ENCODE measurements at places on chromosomes 7 and 10.
A peak's percentile ranks its signal among the peaks of the same experiment; 100 is the strongest.

GRCh38 chr7:158828133-158829020 lies 932 bp downstream of the ESYT2 start:
- peak; percentile 16 for ATAC-seq

DNA sequence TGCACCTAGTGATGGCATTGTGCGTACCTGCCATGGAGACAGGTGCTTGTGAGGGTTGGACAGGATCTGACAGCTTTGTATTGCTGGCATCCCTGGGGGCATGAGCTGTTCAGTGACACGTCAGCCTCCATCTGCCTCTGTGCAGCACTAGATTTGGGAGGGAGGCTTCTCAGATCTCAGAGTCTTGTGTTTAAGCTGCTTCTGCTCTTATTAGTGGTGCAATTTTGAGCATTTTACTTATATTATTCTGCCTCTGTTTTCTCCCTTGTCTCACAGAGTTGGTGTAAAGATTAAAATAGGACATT lies 5.1 kb downstream of the ARHGAP22 start:
- no peak for ATAC-seq

- ATAC-seq: peak; percentile 73
Observed at GRCh38 chr10:43905512-43906236, 257.0 kb upstream of the ZNF32 start.

- ATAC-seq: no peak
Observed at GRCh38 chr10:78903341-78903940, 165.3 kb upstream of the ZMIZ1 start.

DNA sequence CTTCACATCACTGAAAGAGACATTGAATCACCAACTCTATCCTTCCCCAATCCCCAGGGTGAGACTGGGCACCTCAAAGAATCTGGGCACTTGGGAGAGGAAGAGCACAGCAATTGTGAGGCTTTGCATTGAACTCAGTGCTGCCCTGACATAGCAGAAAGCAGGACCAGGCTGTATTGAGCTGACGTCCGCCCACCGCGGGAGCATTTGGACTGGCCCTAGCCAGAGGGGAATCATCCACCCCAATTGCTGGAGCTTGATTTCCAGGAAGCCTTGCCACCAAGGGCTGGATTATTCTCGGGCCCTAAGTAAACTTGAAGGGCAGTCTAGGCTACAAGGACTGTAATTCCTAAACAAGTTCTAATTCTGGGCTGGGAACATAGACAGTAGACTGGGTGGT lies 416.3 kb upstream of the PHF14 start:
- no peak for ATAC-seq

GRCh38 chr7:70647801-70648498 lies 484.0 kb upstream of the GALNT17 start:
- ATAC-seq: peak; percentile 52

DNA sequence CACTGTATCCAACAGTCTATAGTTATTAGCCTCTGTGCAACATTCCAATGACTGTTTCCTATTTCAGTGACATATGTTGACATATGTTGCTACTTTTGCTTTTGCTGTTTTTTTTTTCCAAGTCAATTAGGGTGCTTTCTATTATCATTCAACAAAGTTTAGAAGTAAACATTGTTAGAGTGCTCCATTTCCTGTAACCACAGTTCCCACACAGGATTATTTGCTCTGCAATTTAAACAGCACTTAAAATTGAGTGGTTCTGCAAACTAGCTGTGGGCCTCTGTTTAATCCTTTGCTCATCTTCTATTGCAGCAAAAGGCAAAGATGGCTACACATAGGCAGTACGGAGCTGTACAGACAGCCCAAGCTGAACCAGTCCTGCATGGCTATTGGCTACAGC lies 46.5 kb upstream of the PTN start:
- ATAC-seq: no peak

GRCh38 chr7:106840342-106840741 lies 24.7 kb upstream of the PIK3CG start:
- ATAC-seq: peak; percentile 88

GRCh38 chr7:1978656-1979590 lies 253.8 kb downstream of the MAD1L1 start:
- ATAC-seq: no peak

GRCh38 chr10:70829543-70829942 lies 13.8 kb downstream of the SGPL1 start:
- no peak for ATAC-seq

DNA sequence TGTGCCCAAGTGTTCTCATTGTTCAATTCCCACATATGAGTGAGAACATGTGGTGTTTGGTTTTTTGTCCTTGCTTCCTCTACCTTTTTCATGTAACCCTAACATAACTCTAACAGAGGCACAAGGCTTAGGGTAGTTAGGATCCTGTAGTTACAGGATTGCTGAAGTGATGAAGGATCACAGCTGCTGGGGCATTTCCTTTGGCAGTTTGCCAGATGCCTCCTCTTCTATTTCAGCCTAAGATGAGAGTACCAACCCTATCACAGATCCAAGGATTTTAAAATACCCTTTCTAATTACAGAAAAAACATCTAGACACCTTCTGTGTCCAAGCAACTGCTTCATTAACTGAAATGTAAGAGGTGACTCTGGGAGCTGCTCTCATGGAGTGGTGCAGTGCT lies 141.7 kb upstream of the COL1A2 start:
- no peak for ATAC-seq

- ATAC-seq: no peak
Observed at GRCh38 chr10:111516144-111516543, 439.3 kb downstream of the ADRA2A start.

DNA sequence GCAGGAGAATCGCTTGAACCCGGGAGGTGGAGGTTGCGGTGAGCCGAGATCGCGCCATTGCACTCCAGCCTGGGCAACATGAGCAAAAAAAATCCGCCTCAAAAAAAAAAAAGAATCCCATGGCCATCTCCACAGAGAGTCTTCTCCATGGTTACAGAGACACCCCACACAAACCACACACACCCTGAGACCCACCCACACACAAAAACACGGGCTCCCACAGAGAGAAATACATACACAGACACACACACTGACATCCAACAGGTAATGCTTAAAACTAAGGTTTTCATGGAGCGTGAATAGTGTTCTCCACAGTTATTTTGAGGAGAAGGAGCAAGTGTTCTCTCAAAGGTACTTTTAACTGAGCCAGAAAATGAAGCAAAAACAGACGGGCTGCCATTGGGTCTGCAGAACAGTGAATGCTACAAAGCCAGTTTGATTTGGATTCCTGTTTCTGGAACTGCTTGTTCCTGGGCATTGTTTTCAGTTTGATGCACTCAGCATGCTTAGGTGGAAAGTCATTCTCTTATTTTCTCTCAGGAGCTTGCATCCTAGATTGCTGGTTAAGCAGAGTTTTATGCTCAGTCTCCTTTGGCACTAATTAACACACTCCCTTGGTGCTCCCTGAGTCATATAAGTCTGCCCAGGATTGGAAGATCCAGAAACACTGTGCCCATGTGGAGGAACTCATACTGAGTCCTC lies 15.4 kb downstream of the AHCYL2 start:
- no peak for ATAC-seq

DNA sequence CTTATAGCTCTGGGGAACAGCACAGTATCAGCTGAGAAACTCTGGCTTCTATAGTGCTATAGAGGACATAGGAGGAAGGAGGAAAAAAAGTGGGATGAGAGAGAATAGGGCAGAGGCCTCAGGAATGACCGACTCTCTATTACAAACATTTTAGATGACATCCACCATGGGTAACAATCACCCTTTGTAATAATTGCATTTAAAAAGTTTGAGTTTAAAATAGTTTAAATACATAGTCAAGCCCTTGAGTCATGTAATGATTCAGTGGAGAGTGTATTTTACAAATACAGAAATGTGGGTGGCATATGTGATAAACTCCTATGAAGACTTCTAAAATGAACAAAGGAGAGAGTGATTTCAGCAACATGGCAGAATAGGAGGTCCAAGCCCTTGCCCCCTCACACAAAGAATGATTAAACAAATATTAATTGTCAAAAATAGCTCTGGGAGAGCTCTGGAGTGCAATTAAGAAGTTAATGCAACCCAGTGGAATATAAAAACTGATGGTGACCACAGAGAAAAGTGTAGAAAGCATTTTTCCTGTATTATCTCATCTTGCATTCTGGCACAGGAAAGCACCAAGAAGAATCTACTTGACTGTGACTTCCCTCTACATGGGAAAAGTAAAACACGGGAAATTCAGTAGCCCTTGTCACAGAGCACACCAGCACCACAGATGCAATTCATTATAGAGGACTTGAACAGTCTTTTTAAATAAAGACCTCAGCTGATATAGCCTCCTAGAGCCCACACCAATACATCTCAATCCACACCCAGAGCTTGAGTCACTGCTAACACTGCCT lies 569.0 kb upstream of the SORCS1 start:
- no peak for ATAC-seq

- peak; percentile 37 for ATAC-seq
Observed at GRCh38 chr7:45564485-45564884, 9.7 kb upstream of the ADCY1 start.

- ATAC-seq: no peak
Observed at GRCh38 chr7:1176891-1177373, 16.9 kb upstream of the ZFAND2A start.

DNA sequence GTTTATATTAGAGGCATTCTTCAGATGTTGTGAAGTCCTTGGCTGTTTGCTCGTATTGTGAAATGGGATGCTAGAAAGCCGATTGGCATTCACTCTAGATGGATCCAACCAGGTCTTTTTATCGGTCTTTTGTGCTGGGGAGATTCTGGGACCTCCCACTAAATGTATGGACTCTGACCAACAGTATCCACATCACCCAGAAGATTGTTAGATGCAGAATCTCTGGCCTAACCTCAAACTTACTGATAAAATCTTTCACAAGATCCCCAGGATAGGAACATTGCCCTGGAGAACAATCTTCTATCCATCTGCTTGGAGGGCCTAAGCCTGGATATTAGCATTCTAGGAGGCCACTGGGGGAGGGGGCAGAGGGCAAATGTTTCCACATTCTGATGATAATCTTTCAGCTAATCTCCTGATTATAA lies 160.9 kb downstream of the PLXDC2 start:
- no peak for ATAC-seq

GRCh38 chr7:106183952-106184351 lies 71.8 kb upstream of the SYPL1 start:
- ATAC-seq: no peak

GRCh38 chr10:122640921-122641320 lies 58.7 kb downstream of the C10orf120 start:
- ATAC-seq: no peak

DNA sequence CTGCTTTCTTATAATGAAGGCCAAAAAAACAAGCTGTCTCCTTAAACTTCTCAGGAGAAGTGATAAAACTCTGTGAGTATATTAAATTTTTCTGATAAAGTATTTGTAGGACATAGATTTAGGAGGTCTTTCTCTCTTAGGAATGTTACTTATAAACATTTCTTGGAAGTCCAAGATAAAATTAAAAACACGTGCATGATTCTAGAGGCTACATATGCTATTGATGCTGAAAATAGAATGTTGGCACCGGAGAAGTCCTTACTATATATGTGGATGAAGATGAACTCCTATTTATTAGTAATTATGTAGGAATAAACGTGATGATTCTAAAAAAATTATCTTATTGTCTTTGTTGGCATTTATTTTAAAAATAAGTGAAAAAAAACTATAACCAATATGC lies 241.3 kb upstream of the LRRTM3 start:
- no peak for ATAC-seq

- peak; percentile 32 for ATAC-seq
Observed at GRCh38 chr10:5888843-5889623, 660 bp downstream of the ANKRD16 start.

DNA sequence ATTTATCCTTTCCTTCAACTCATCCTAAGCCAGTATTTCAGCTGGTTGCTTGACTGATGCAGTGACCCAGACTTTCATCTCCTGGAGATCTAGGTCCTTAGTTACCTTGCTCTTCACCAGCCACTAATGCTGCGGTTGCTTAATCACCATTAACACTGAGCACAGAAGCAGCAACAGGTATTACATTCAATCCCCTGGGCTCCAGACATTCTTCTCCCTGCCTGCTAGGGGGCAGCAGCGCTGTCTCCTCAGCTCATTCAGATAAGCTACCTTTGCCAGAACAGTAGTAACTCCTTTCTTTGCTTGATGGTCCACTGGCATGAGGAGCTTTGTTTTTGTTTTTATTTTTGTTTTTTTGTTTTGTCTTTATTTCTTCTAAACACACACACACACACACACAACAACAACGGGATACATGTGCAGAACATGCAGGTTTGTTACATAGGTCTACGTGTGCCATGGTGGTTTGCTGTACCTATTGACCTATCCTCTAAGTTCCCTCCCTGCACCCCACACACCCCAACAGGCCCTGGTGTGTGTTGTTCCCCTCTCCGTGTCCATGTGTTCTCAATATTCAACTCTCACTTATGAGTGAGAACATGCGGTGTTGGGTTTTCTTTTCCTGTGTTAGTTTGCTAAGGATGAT lies 1043.2 kb upstream of the C7orf33 start:
- peak; percentile 48 for ATAC-seq

GRCh38 chr10:117750616-117751015 lies 208.1 kb downstream of the EMX2 start:
- no peak for ATAC-seq

GRCh38 chr10:97875391-97875790 lies 25.7 kb downstream of the GOLGA7B start:
- ATAC-seq: no peak

DNA sequence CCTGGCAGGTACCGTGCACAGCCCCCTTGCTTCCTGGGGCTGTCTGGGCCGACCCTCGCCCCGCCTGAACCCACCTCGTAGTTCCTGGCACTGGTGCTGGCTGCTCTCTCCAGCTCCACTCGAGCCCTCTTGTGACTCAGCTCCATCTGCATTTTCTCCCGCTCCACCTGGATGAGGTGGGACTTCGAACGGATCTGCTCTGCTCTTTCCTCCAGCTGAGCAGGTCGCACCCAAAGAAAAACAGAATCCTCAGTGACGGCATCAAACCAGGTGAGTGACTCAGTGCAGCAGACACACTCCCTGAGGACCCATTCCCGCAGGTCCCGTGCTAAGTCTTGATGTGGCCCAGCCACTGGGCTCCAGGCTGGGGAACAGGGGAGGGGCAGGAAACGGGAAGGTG lies 7.4 kb downstream of the MAD1L1 start:
- ATAC-seq: no peak

GRCh38 chr7:116505823-116506222 lies 6.3 kb downstream of the CAV2 start:
- no peak for ATAC-seq

- no peak for ATAC-seq
Observed at GRCh38 chr7:159188011-159188410, 43.3 kb upstream of the VIPR2 start.

GRCh38 chr7:30253796-30254165 lies 30.6 kb upstream of the ZNRF2 start:
- ATAC-seq: no peak
